ENCODE measurements at places on chromosomes 1 and 21.

DNA sequence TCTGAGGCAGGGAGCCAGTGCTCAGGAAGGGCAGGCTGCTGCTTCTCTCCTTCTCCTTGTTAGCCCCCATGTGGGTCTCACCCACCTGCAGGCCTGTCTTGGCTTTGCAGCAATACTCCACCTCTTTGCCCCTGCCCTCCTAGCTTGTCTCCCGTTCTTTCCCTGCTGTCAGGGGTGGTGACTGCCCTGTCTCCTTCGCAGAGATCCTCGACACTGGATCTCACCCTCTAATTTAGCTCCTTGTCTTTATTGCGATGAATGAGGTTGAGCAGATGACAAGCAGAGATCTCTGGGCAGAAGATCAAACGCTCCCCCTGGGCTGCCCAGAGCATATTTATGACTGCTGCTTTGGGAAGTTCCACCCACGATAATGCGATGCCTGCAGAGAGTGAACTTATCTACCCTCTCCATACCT is 199.2 kb downstream of the ROR1 start:
- no peak for DNase-seq

- peak; percentile 54 for DNase-seq
Observed at GRCh38 chr1:22673486-22674409, 20.7 kb downstream of the C1QB start.

GRCh38 chr1:205069371-205070125 is 14.7 kb downstream of the TMEM81 start:
- DNase-seq, result no peak

DNA sequence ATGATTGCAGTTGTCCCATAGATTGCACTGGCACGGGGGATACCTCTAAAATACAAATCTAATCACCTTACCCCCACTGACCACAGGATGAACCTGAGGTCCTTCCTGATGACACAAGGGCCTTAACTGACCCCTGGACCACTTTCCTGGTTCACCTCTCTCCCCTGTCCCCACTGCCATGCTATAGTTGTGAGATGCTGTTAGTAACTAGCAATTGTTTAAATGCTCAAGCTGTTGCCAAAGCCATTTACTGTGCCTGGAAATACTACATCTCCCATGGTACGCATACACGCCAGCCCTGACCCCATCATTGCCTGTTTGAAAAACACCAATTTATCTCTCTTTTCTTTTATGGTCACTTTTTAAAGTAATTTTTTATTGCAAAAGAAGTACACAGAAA is 29.1 kb upstream of the RGS8 start:
- no peak for DNase-seq

DNA sequence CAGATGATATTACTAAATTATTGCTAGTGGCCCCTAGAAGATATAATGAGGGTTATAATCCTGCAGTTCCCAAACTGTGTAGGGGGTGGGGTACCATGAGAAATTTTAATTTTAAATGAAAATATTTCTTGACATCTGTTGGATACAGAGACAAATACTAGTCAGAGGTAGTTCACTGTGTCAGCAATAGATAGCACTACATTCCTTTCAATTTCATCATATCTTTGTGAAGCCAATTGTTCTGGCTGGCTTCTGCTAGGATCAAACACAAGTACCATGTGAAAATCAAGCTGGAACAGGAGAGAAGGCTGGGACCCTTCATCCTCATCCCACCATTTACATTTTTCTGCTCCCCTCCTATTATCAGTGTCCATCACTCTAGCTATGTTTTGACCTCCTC is 208.1 kb downstream of the USH2A start:
- DNase-seq, result no peak

DNA sequence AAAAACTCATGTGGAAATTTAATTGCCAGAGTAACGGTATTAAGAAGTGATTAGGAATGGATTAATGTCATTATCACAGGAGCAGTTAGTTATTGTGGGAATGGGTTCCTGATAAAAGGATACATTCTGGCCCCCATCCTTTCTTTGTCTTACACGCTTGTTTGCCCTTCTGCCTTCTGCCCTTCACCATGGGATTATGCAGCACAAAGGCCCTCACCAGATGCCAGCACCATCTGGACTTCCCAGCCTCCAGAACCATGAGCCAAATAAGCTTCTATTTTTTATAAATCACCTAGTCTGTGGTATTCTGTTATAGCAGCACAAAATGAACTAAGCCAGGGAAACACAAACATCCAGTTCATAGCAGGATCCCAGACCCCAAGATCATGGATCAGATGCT is 33.9 kb upstream of the POU2F1 start:
- DNase-seq, result no peak

GRCh38 chr1:243882276-243882675 is 32.2 kb upstream of the AKT3 start:
- DNase-seq, result peak; percentile 24

DNA sequence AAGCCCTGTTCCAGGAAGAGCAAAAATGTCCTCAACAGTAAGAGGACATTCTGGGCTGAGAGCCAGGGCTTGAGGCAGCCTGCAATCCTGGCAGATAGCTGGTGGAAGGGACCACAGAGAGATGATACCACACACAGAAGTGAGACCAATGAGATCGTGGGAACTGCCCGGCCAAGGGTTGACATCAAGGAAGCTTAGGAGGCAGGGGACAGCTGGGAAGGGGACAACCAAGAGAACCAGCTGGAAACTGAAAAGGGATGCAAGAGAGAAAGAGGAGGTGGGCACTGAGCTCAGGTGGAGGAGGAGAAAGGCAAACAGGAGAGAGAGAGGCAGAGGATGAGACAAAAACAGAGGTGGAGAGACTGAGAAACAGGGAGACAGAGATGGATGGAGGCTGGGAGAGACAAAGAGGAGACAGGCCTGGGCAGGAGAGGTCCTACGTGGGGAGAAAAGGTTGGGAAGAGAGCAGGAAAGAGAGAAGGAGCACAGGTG is 9.2 kb downstream of the PDZK1IP1 start:
- DNase-seq, result no peak

DNA sequence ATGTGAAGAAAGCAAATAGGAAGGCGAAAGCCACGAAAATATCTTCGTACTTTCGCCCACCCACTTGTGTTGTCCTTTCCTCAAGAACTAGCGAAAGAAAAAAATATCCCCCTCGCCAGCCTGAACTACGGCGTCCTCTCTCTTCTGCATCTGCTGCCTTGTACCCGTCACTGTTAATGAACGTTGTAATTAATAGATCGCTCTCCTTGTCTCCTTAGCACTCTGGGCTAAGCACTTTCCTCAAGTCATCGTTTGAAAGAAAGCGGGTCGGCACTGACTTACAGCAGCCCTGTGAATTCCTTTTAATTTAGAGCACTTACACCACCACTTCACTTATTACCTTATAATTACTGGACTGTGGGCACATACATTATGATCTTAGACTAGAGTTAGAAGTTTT is 44.1 kb downstream of the ESRRG start:
- no peak for DNase-seq

DNA sequence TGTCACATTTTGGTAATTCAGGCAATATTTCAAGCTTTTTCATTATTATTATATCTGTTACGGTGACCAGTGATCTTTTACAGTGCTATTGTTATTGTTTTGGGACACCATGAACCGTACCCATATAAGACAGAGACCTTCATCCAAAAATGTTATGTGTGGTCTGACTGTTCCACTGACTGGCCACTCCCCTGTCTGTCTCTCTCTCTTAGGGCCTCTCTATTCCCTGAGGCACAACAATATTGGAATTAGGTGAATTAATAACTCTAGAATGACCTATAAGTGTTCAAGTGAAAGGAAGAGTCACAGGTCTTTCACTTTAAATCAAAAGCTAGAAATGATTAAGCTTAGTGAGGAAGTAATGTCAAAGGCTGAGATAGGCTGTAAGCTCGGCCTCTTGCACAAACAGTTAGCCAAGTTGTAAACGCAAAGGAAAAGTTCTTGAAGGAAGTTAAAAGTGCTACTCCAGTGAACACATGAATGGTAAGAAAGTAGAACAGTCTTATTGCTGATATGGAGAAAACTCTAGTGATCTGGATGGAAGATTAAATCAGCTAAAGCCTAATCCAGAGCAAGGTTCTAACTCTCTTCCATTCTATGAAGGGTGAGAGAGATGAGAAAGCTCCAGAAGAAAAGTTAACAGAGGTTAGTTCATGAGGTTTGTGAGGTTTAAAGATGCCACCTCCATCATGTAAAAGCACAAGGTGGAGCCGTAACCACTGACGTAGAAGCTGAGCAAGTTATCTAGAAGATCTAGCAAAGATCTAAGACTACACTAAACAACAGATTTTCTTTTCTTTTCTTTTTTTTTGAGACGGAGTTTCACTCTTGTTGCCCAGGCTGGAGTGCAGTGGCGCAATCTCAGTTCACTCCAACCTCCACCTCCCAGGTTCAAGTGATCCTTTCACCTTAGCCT is 19.7 kb upstream of the DIPK1A start:
- DNase-seq, result no peak

DNA sequence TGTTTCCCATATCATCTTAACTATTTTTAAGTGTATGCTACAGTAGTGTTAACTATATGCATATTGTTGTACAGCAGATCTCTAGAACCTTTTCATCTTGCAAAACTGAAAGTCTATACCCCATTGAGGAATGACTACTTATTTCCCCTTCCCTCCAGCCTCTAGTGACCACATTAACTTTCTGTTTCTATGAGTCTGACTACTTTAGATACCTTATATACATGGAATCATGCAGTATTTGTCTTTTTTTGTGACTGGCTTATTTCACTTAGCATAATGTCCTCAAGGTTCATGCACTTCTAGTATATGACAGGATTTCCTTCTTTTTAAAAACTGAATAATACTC is 96.5 kb upstream of the BTG3 start:
- DNase-seq, result no peak

GRCh38 chr1:212743901-212744475 is 44.3 kb upstream of the BATF3 start:
- DNase-seq, result no peak

DNA sequence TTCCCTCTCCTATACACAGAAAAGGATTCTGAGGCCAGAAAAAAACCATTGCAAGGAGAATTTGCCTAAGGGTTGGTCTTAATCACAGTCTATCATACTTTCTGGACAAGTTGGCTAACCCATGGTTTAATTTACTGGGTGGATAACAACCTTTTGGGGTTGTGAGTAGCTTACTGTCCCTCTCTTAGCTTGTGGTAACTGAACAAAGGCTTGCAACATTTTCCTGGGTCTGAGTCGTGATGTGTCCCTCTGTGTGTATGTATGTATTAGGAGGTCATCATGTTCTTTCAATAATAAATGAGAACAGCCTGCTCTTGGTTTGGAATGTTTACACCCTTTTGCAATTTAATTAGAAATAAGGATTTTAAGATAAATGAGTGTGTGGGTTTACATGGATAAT is 36.7 kb downstream of the PAPPA2 start:
- DNase-seq, result no peak

DNA sequence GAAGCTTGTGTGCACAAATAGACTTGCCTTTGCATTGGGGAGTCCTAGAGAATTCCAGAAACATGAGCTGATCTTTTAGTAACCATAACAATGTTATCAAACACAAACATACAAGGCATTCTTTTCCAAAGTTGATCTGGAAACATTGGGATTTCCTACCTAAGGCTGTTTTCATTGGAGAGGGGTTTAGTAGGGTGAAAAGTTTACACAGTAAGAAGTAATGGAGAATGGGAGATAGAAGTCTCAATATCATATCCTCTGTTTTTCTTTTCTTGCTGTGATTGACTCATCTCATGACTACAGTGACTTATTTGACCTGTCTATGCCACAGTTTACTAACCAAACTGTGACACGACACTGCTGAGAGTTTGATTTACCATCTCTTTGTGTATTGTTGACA is 65.6 kb upstream of the PLA2G4A start:
- DNase-seq, result no peak

GRCh38 chr1:214791961-214792360 is 189.0 kb downstream of the CENPF start:
- DNase-seq, result no peak

DNA sequence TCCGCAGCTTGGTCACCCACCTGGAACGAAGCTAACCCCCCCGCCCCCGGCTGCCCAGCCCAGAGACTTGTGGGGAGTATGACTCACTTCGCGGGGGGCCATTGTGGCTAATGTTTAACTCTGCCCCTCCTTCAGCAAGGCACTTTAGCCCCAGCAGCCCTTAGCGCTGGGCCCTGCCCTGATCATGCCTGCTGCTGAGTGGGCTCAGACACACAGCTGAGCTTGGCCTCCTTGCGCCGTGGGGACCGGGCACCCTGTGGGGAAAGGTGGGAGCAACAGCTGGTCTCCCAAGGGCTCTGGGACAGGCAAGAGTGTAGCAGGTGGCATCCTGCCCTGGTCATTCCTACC is 6.3 kb upstream of the LAD1 start:
- no peak for DNase-seq

DNA sequence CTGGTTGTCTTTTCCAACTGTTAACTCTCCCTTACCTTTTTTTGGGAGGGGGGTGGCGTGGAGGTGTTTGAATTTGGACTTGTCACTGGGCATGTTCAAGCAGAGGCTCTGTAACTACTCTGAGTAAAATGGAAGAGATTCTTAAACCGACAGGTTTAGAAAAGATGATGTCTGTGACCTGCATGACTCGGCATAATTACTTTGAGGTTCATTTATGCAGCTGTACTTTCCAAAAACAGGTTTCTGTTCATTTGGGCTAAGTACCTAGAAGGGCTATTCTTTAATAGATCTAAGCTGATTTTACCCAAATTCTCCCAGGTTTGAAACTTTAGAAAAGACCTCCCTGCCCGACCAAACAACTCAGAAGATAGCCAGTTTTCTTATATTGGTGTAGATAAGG is 80.3 kb downstream of the SLC35A3 start:
- no peak for DNase-seq

- DNase-seq, result no peak
Observed at GRCh38 chr1:1204425-1204920, 1.9 kb downstream of the TNFRSF18 start.

DNA sequence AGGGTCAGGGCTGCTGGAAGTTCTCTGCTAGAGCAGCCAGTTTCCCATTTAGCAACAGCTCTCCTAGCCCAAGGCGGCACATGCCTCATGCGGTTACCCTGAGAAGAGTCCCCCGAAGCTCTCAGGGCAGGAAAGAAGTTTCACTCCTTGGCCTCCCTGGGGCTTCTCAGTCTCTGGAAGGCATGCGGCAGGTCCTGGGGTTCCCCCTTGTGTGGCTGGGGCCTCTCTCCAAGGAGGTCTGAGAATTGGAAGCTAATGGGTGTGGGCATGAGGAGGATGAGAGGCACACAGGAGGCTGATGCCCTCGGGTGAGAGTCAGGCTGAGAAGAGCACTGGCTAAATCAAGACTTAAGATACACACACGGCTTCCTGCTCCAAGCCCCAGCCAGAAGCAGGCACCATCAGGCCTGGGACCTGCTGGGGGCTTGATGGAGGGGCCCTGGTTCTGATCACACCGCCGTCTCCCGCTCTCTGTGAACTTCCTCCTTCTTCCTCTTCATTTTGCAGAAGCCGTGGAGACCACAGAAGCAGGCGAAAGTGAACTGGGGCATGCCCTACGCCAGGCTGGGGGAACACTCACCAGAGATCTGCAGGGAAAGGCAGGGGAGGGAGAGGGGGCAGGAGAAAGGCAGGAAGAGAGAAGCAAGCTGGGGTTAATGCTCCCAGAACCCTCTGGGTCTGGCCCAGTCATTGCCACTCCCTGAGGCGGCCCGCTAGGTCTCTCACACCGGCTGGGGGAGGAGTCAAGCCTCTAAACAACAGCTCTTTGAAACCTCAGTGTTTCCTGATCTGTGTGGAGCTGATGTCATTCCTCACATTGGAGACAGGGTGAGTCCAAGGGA is 15.1 kb downstream of the BLACAT1 start:
- peak; percentile 93 for DNase-seq
